Activated CD8-positive, alpha-beta memory T cell treated with anti-CD3 and anti-CD28 coated beads for 24 hours (primary cell): ENCODE measurements at places on chromosomes 12 and 14.

- DNase-seq, result no peak
Observed at GRCh38 chr12:12812618-12813119, 477 bp upstream of the DDX47 start.

GRCh38 chr14:76927971-76928700 is 100.4 kb downstream of the IRF2BPL start:
- no peak for DNase-seq

GRCh38 chr14:87971010-87971409 is 22.0 kb downstream of the GALC start:
- DNase-seq, result no peak

DNA sequence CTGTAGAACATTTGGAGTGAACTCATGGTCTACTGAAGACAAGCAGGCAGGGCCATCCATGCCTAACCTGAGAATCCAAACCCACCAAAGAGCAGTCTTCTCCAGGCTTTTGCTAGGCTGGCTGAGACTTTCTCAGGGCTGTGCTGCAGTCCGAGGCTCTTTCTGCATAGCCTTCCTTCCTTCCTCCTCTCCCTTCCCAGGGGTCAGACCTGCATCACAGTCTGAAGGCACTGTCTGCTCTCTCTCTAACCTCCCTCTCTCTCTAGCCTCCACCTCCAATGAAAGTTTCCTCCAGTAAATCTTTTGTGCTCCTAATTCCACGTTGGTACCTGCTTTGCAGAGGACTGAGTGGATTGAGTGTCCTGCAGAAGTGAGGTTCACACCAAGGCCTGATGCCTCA is 6.4 kb upstream of the WSCD2 start:
- no peak for DNase-seq

DNA sequence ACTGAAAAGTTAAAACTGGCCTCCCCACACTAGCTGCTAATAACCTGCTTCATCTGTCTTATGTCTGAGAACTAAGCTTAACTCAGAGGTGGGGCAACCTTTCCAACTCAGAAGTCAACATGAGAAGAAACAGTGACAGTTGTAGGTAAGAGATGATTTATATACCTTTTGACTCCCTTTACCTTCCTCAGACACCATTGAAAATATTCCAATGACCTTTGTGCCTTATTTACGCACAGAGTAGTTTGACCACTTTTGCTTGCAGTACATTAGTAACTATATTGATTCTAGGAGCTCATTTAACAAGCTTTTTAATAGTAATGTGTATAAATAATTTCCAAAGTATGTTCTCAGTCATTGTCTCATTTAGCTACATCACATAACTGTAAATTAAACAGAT is 77.6 kb downstream of the ALX1 start:
- DNase-seq, result no peak

GRCh38 chr12:3271146-3271545 is 194.0 kb downstream of the TSPAN9 start:
- DNase-seq, result no peak

- DNase-seq, result no peak
Observed at GRCh38 chr12:105805730-105806399, 332.9 kb downstream of the NUAK1 start.

- no peak for DNase-seq
Observed at GRCh38 chr14:28300356-28300755, 466.2 kb upstream of the FOXG1 start.

DNA sequence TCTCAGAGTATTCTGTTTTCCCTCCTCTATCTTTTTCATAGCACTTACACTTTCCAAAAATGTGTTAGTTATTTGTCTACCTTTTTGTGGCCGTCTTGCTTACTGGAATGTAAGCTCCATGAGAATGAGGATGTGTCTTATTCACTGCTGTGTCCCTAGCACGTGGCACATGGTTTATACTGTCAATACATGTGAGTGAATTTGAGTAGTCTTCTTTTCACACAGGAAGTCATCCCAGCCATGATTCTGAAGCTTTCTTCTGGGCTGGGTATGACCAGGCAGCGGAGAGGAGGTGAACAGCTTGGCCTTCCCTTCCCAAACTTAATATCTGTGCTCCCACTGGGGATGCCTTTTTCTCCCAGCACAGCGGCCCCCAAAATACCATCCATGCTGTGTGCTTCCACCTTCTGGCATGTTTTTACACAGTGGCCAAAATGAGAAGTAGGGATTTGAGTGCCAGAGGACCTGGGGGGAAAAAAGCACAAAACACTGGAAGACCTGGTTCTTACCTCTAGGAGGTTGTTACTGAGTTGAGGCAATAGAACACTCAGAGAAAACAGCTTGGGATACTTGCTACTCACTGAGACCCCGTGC is 10.3 kb downstream of the PLEKHG3 start:
- no peak for DNase-seq
